ENCODE measurements at places on chromosomes 1 and 21. TPM values are rescaled to one million over a fixed set of nuclear protein-coding genes. Genes with fewer than 3 reads are reported as not detected.
A peak's percentile ranks its signal among the peaks of the same experiment; 100 is the strongest.

GRCh38 chr1:233791721-233792120, 112.8 kb upstream of the SLC35F3 start:
- no peak overlapping the region for H3K27ac ChIP-seq
- H3K4me3 ChIP-seq = no peak overlapping the region
- H3K4me1 ChIP-seq = no peaks in the 10 kb centered on the region
- H3K36me3 ChIP-seq = no peaks in the 10 kb centered on the region

DNA sequence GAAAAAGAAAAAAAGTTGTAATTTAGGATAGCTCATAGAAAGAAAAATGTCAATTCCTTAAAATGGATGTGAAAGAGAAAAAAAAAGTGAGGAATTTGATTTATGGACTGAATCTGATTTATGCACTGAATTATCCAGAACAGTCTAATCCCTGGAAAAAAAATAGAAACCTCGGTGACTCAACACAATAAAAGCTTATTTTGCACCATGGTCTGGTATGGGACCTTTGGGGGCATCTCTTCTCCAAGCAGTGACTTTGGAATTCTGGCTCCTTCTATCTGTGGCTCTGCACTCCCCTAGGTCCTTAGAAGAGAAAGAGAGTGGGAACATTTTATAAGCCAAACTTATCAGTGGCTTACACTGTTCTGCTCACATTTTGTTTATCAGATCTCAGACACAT, 471.7 kb upstream of the B3GALT2 start:
- H3K27ac ChIP-seq = peak overlapping the region; percentile 17
- H3K4me3 ChIP-seq = no peak overlapping the region
- no peaks in the 10 kb centered on the region for H3K27me3 ChIP-seq
- DNase-seq = no peak

- no peaks in the 10 kb centered on the region for H3K4me1 ChIP-seq
- H3K36me3 ChIP-seq = no peaks in the 10 kb centered on the region
- DNase-seq = no peak
- H3K4me3 ChIP-seq = no peak overlapping the region
- H3K27me3 ChIP-seq = no peaks in the 10 kb centered on the region
- H3K27ac ChIP-seq = no peak overlapping the region
Observed at GRCh38 chr21:31959881-31960280, 87.1 kb downstream of the HUNK start.

GRCh38 chr1:156461781-156462647, 38.6 kb downstream of the MEF2D start:
- peaks cover 48% of the 10 kb centered on the region for H3K4me1 ChIP-seq
- H3K27me3 ChIP-seq = no peaks in the 10 kb centered on the region
- no peak overlapping the region for H3K4me3 ChIP-seq

DNA sequence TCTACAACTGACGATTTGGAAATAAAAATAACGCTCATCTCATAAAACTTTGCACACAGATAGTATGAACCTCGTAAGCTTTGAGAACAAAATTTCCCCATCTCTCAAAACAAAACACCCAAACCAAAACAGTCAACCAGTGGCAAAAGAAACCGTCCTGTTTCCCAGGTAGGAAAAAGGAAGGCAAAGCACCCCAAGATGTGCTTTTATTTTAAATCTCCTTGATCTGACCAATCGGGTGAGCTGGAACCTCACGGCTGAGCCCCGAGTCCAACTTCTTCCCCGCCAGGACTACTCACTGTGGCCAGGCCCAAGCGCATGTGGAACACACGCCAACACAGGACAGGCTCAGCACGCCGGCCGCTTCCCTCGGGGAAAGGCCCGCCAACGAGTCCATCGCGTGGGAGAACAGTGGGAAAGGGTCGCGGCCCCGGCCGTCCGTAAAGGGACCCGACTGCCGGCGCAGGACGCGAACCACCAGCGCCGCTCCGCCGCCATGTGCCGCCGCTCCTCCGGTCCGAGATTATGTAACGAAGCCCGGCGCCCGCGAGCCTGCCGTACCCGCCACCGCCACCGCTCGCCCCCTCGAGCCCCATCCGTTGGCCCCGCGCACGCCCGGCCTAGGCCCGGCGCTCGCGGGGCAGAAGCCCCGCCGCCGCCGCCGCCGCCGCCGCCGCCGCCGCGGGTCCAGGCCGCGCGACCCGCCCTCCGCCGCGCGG, 759 bp downstream of the AHCTF1 start:
- peak overlapping the region; percentile 97 for H3K4me3 ChIP-seq
- H3K27ac ChIP-seq = peak overlapping the region; percentile 98
- H3K4me1 ChIP-seq = peaks cover 50% of the 10 kb centered on the region
- peaks cover 10% of the 10 kb centered on the region for H3K36me3 ChIP-seq
- no peaks in the 10 kb centered on the region for H3K27me3 ChIP-seq
- DNase-seq = peak; percentile 55

DNA sequence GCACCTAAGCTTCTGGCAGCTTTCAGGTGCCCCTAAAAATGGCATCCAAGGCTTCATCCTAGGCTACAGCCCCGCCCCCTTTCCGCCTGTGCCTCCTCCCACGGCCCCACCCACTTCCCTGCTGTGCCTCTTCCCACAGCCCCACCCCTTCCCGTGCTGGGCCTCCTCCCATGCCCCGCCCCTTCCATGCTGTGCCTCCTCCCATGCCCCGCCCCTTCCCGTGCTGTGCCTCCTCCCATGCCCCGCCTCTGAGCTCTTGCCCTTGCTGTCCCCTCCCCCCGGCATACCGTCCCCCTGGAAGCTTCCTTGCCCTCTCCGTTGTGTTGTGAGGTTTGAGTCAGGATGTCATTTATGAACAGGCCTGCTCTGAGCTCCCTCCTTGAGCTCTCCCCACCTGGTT, 228.5 kb upstream of the AJAP1 start:
- H3K36me3 ChIP-seq = no peaks in the 10 kb centered on the region
- no peaks in the 10 kb centered on the region for H3K4me1 ChIP-seq
- H3K4me3 ChIP-seq = no peak overlapping the region
- no peak for DNase-seq
- no peak overlapping the region for H3K27ac ChIP-seq
- peaks cover 13% of the 10 kb centered on the region for H3K27me3 ChIP-seq

DNA sequence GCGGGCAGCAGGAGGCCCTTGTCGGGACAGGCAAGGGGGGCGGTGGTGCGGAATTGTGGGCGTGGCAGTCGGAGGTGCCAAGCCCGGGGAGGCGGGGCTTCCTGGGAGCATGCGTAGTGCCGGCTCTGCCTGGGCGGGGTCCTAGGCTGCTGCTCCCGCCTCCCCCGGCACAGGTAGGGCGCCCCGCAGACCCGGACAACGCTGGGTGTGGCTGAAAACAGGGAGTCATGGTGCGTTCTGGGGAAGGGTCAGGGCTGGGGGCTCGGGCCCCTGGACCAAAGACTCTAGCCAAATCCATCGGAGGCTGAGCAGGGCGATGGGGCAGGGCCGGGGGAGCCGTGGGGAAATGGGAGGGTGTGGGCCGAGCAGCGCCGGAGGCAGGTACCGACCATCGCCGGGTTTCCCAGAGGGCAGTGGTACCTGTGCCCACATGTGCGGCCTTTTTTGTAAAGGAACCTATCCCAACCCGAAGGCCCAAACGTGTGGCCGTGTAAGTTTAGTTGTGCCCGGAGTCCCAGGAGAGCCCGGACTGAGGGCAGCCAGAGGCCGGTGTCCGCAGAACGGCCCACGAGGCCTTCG, 231.9 kb downstream of the SDCCAG8 start:
- no peak for DNase-seq
- no peak overlapping the region for H3K27ac ChIP-seq
- peaks cover 14% of the 10 kb centered on the region for H3K36me3 ChIP-seq
- no peaks in the 10 kb centered on the region for H3K27me3 ChIP-seq
- H3K4me1 ChIP-seq = peaks cover 7% of the 10 kb centered on the region
- H3K4me3 ChIP-seq = no peak overlapping the region

DNA sequence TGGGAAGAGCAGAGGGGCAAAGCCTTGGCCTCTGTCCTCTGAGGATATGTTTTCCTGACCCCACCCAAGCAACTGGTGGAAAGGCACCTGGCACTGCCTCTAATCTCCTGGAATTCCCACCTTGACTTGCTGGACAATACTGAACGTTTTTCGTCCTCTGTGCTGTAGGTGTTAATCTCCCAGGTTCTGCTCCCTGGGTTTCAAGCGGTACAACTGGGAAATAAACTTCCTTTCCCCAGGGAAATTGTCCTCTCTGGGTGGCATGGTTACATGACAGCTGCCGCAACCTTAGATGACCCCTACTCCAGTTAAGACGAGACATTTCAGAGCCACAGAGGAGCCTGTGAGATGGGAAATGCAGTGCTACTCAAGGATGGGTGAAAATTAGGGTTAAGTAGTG, 57.3 kb upstream of the BCAR3 start:
- no peak overlapping the region for H3K27ac ChIP-seq
- H3K4me1 ChIP-seq = peaks cover 15% of the 10 kb centered on the region
- H3K27me3 ChIP-seq = no peaks in the 10 kb centered on the region
- H3K4me3 ChIP-seq = no peak overlapping the region

- no peak overlapping the region for H3K27ac ChIP-seq
- H3K4me1 ChIP-seq = peaks cover 25% of the 10 kb centered on the region
- H3K27me3 ChIP-seq = no peaks in the 10 kb centered on the region
- no peak for DNase-seq
Observed at GRCh38 chr21:29166853-29167252, 36.4 kb downstream of the MAP3K7CL start.

DNA sequence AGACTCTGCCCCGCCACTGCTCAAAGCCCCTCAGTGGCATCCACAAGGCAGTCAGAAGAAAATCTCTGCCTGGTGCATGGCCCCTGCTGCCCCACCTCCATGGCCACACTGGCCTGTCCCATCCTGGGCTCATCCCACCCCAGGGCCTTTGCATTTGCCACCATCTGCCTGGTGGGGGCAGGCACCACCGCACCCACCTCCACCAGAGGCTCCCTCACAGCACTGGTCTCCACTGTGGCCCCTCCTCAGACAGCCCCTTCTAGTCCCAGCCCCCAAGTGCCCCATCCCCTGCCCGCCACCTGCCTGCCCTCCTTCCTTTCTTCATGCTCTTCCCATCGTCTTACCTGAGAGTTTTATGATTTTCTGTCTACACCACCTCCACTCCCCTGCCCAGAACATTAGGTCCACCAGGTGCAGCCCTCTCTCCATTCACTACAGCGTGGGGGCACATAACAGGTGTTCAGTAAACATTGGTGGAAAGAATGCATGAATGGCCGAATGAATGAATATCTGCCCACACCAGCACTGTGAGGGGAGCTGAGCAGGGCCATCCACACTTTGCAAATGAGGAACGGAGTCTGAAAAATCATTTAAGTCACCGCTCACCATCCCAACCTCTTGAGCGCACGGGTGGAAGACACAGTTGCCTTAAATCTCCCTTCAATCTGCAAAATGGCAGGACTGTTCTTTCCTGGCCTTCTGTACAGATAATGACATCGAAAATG, 2.1 kb downstream of the PRDM15 start:
- no peaks in the 10 kb centered on the region for H3K27me3 ChIP-seq
- no peak overlapping the region for H3K27ac ChIP-seq
- H3K36me3 ChIP-seq = no peaks in the 10 kb centered on the region
- H3K4me3 ChIP-seq = peak overlapping the region; percentile 92
- H3K4me1 ChIP-seq = peaks cover 22% of the 10 kb centered on the region
- DNase-seq = no peak

- H3K36me3 ChIP-seq = peaks cover 5% of the 10 kb centered on the region
- H3K27ac ChIP-seq = no peak overlapping the region
- H3K4me1 ChIP-seq = peaks cover 19% of the 10 kb centered on the region
Observed at GRCh38 chr1:15668089-15668754, 15.9 kb upstream of the PLEKHM2 start.

Gene DFFA
- total RNA-seq = 28.6 TPM

Gene DRAXIN
- 0.05 TPM for total RNA-seq

Gene KRTAP7-1
- total RNA-seq = not detected

Gene UBAP2L
- 101 TPM for total RNA-seq
